ENCODE measurements at places on chromosomes 4 and X.

DNA sequence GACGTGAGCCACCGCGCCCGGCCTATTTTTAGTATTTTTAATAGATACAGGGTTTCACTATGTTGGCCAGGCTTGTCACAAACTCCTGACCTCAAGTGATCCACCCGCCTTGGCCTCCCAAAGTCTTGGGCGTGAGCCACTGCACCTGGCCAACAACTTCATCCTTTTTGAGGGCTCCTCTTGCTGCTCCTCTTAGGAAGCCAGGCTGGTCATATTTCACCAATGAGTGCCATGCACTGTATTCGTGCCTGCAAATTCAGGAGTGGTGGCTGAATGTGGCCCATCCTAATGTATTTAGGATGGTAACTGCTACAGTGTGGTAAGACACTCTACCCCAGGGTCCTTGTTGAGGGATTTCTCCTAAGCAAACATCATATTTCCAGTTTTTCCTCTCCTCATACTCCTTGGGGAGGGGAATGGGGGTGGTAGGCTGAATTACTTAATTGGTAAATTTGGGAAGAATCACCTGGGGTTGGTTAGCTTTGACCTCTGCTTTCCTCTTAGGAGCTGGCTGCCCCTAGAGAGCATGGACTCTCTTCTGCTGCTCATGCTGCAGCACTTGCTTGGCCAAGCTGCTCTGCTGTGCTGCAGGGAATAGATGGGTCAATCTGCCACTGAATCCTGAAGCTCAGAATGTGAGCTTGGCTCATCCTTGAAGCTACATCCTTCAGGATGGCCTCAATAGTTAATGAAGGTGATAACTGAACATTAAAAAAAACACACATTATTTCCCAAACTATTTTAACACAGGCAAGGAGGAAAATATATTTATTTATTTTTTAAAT is 167.4 kb downstream of the HS3ST1 start:
- H3K36me3 ChIP-seq, result no peaks in the 10 kb centered on the region
- H3K27me3 ChIP-seq, result no peaks in the 10 kb centered on the region
- peaks cover 6% of the 10 kb centered on the region for H3K4me1 ChIP-seq
- H3K4me3 ChIP-seq, result no peak overlapping the region

- peaks cover 6% of the 10 kb centered on the region for H3K4me1 ChIP-seq
- no peaks in the 10 kb centered on the region for H3K27me3 ChIP-seq
- no peak for DNase-seq
- H3K27ac ChIP-seq, result no peak overlapping the region
- H3K36me3 ChIP-seq, result no peaks in the 10 kb centered on the region
Observed at GRCh38 chrX:40573763-40574162, 7.0 kb upstream of the ATP6AP2 start.

- H3K27me3 ChIP-seq, result no peaks in the 10 kb centered on the region
- H3K4me1 ChIP-seq, result peaks cover 6% of the 10 kb centered on the region
- H3K4me3 ChIP-seq, result no peak overlapping the region
- no peak overlapping the region for H3K27ac ChIP-seq
- no peak for DNase-seq
Observed at GRCh38 chrX:20498851-20499635, 232.3 kb upstream of the RPS6KA3 start.

GRCh38 chr4:72319601-72320021 is 249.4 kb downstream of the ADAMTS3 start:
- no peak overlapping the region for H3K27ac ChIP-seq
- DNase-seq, result no peak
- no peaks in the 10 kb centered on the region for H3K27me3 ChIP-seq
- no peaks in the 10 kb centered on the region for H3K36me3 ChIP-seq
- H3K4me3 ChIP-seq, result no peak overlapping the region

DNA sequence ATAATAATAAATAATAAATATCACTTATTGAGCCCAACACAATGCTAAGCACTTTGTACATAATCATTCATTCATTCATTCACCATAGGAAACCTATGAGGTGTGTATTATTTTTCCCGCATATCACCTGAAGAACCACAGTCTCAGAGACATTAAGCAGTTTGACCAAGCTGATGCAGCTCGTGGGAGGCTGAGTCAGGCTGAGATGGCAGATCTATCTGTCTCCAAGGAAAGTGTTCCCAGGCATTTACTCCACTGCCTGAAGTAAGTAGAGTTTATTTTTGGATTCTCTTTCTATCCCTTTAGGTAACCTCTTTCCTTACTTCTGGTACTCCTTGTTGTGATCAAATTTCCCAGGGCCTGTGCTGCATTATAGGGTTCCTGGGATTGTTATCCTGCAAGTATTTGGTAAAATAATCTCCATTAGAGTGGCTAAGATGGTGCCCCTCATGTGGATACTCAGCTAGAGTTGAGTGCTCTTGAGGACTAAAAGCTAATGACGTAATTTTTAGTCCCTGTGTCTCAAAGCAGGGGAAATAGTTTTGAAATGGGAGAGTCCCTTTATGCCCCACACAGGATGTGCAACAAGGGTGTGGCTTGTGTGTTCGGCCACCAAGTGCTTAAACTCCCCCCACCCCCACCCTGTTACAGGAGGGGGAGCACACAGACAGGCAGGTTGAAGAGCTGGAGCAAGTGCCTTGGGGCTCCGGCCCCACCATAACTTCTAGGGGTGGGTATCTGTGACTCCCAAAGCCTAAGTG is 467.0 kb downstream of the STIM2 start:
- H3K27ac ChIP-seq, result no peak overlapping the region
- no peaks in the 10 kb centered on the region for H3K4me1 ChIP-seq
- no peak overlapping the region for H3K4me3 ChIP-seq
- H3K36me3 ChIP-seq, result no peaks in the 10 kb centered on the region
- peaks cover 28% of the 10 kb centered on the region for H3K27me3 ChIP-seq

DNA sequence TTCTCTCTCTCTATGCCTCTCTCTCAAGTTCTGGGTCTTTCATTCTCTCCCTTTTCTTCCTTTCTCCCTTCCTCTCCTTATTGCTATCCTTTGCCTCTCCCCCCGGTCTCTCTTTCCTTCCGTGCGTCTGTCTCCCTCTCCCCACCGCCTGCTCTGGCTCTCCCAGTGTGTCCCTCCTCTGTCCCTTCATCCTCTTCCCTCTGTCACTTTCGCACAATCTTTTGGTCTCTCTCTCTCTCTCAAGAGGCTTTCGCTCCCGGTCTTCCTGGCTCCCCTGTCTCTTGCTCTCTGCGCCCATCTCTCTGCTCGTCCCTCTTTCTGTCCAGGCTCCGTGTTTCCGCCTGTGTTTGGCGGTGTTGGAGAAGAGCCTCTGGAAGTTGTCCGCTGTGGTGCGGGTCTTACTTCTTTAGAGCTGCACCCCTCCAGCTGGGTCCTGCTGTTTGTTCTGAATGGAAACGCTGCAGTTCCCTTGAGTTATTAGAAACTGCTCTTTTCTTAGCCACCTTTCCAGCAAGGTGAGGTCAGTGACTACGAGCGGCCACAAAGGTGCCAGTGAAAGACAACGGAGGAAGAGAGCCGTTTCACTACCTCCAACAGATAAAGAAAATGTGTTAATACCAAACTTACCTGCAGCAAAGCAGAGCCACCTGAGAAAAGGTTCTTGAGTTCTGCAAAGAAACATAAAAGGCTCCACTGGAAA is 1.1 kb downstream of the BMPR1B start:
- no peaks in the 10 kb centered on the region for H3K36me3 ChIP-seq
- H3K4me1 ChIP-seq, result peaks cover 22% of the 10 kb centered on the region
- H3K4me3 ChIP-seq, result peak overlapping the region; percentile 75
- peaks cover 81% of the 10 kb centered on the region for H3K27me3 ChIP-seq

- peaks cover 40% of the 10 kb centered on the region for H3K4me1 ChIP-seq
- H3K27ac ChIP-seq, result peak overlapping the region; percentile 34
- H3K4me3 ChIP-seq, result no peak overlapping the region
- H3K36me3 ChIP-seq, result peaks cover 26% of the 10 kb centered on the region
- H3K27me3 ChIP-seq, result no peaks in the 10 kb centered on the region
Observed at GRCh38 chr4:145912376-145912775, 26.2 kb downstream of the ZNF827 start.

GRCh38 chr4:11769434-11769833 is 340.7 kb upstream of the HS3ST1 start:
- no peak overlapping the region for H3K4me3 ChIP-seq
- DNase-seq, result no peak
- H3K36me3 ChIP-seq, result no peaks in the 10 kb centered on the region
- no peak overlapping the region for H3K27ac ChIP-seq

DNA sequence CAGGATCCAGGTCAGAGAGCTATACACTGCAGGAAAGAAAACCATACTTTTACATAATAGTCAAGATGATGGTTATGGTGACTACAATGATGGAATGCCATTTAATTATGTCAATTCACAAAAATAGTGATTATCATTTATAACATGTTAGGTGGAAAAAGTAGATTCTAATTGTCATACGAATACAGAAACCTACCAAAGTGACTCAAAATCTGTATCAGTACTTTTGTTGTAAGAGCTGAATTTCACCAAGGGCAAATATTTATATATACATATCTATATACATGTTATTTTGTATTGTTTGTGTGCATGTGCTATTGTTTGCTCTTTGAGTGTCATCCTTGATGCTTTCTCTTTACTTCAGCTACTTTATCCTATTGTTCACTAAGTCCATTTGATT is 485.4 kb downstream of the INPP4B start:
- no peak for DNase-seq
- H3K27ac ChIP-seq, result no peak overlapping the region
- peaks cover 8% of the 10 kb centered on the region for H3K36me3 ChIP-seq
- no peak overlapping the region for H3K4me3 ChIP-seq

GRCh38 chr4:114156371-114156770 is 176.9 kb upstream of the ARSJ start:
- DNase-seq, result no peak
- H3K36me3 ChIP-seq, result no peaks in the 10 kb centered on the region
- no peak overlapping the region for H3K27ac ChIP-seq
- no peaks in the 10 kb centered on the region for H3K27me3 ChIP-seq
- no peak overlapping the region for H3K4me3 ChIP-seq
- peaks cover 5% of the 10 kb centered on the region for H3K4me1 ChIP-seq

- no peak overlapping the region for H3K27ac ChIP-seq
- H3K4me3 ChIP-seq, result no peak overlapping the region
- no peak for DNase-seq
- H3K36me3 ChIP-seq, result no peaks in the 10 kb centered on the region
- peaks cover 5% of the 10 kb centered on the region for H3K4me1 ChIP-seq
Observed at GRCh38 chrX:153820601-153821000, 9.7 kb downstream of the PDZD4 start.

- peaks cover 5% of the 10 kb centered on the region for H3K4me1 ChIP-seq
- DNase-seq, result no peak
- H3K27ac ChIP-seq, result no peak overlapping the region
- H3K36me3 ChIP-seq, result no peaks in the 10 kb centered on the region
- no peaks in the 10 kb centered on the region for H3K27me3 ChIP-seq
- no peak overlapping the region for H3K4me3 ChIP-seq
Observed at GRCh38 chr4:110265001-110265400, 66.6 kb upstream of the ELOVL6 start.

GRCh38 chr4:38672074-38672396 is 8.0 kb downstream of the KLF3 start:
- H3K4me1 ChIP-seq, result peaks cover 80% of the 10 kb centered on the region
- H3K27me3 ChIP-seq, result no peaks in the 10 kb centered on the region
- H3K27ac ChIP-seq, result peak overlapping the region; percentile 87
- no peaks in the 10 kb centered on the region for H3K36me3 ChIP-seq

GRCh38 chr4:5955201-5955821 is 62.4 kb upstream of the CRMP1 start:
- no peak overlapping the region for H3K4me3 ChIP-seq
- peaks cover 31% of the 10 kb centered on the region for H3K27me3 ChIP-seq
- no peaks in the 10 kb centered on the region for H3K36me3 ChIP-seq
- DNase-seq, result no peak
- no peak overlapping the region for H3K27ac ChIP-seq

GRCh38 chr4:39390603-39391002 is 16.1 kb upstream of the KLB start:
- no peaks in the 10 kb centered on the region for H3K4me1 ChIP-seq
- no peak for DNase-seq
- H3K4me3 ChIP-seq, result no peak overlapping the region
- no peaks in the 10 kb centered on the region for H3K27me3 ChIP-seq
- no peak overlapping the region for H3K27ac ChIP-seq

- H3K27me3 ChIP-seq, result no peaks in the 10 kb centered on the region
- no peak overlapping the region for H3K4me3 ChIP-seq
- peaks cover 2% of the 10 kb centered on the region for H3K36me3 ChIP-seq
- no peak overlapping the region for H3K27ac ChIP-seq
- peaks cover 24% of the 10 kb centered on the region for H3K4me1 ChIP-seq
- DNase-seq, result no peak
Observed at GRCh38 chr4:150593996-150594395, 12.0 kb downstream of the MAB21L2 start.

DNA sequence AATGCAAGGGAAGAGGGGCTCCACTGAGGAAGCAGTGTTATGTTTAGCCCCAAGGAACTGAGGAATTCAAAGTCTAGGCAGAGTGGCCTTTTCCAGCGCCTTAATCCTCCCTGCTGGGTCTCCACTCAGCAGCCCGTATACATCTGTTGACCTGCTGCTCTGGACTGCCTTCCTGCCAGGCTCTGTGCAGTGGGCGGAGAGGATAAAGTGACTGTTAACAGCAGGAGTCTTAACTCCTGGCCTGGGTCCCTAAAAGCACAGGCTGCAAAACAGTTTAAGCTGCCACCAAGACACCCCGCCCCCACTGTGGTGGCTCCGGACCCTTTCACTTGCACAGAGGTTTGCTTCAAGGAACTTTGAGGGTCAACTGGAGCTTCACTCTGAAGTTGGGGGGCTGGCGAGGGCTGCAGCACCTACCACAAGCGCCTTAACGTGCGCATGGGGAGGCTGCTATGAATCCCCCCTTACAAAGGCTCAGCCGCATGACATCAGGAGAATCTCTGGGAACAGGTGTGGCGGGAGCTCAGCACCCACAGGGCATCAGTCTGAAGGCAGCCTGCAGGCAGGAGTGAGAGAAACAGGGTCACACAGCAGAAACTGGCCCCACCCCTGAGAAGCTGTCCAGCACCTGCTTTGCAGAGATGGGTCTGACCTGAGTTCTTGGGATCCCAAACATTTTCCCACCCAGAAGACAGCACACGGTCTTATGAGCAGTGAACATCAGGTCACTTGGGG is 358.2 kb upstream of the GATB start:
- no peak overlapping the region for H3K4me3 ChIP-seq
- no peak for DNase-seq
- no peak overlapping the region for H3K27ac ChIP-seq
- H3K4me1 ChIP-seq, result peaks cover 6% of the 10 kb centered on the region

GRCh38 chr4:683982-684622 is 4.8 kb downstream of the SLC49A3 start:
- H3K4me3 ChIP-seq, result no peak overlapping the region
- H3K27me3 ChIP-seq, result no peaks in the 10 kb centered on the region
- no peaks in the 10 kb centered on the region for H3K36me3 ChIP-seq
- peaks cover 7% of the 10 kb centered on the region for H3K4me1 ChIP-seq
- DNase-seq, result peak; percentile 36

DNA sequence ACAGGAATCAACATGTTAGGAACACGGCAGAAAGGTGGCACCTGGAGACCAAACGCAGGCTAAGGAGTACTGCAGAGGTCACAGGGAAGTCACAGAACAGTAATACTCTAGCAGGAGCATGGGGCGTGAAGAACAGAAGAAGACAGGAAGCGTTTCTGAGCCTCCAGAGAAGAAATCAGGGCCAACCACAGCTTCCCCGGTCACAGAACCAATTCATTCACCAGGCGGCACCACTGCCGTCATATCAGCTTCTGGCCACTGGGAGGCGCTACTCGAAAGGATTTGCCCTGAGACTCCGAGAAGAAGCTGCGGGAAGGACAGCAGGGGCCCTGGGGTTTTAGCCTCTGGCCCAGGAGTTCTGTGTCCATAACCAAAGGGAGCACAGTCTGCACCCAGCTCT is 78.0 kb upstream of the DRD5 start:
- H3K27me3 ChIP-seq, result no peaks in the 10 kb centered on the region
- peak; percentile 67 for DNase-seq
- H3K4me3 ChIP-seq, result no peak overlapping the region

- no peak overlapping the region for H3K27ac ChIP-seq
- no peaks in the 10 kb centered on the region for H3K36me3 ChIP-seq
- no peaks in the 10 kb centered on the region for H3K27me3 ChIP-seq
- H3K4me1 ChIP-seq, result peaks cover 4% of the 10 kb centered on the region
- DNase-seq, result no peak
Observed at GRCh38 chr4:135319685-135320084, 1118.1 kb upstream of the PABPC4L start.

Measured in mesothelial cell of epicardium (in vitro differentiated cells).